ENCODE measurements at places on chromosomes 16 and 17.
A peak's percentile ranks its signal among the peaks of the same experiment; 100 is the strongest.

DNA sequence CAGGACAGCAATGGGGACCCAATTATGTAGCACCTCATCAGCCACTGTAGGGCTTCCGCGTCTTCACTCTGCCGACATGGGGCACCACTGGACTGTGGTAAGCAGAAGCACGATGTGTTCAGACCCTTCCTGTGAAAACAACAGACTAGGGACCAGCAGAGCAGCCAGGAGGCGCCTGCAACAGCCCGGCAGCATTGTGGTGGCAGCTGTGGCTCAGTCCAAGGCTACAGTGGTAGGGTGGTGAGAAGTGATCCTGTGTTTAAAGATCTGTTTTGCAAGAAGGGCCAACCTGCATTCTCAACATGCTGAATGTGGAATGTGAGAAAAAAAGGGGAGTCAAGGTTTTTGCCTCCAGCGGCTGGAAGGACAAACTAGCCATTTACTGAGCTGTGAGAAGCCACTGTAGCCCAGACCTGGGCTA is 80.8 kb downstream of the GAS7 start:
- H3K27me3 ChIP-seq, result no peaks in the 10 kb centered on the region
- DNase-seq, result no peak
- H3K4me3 ChIP-seq, result no peak overlapping the region
- H3K27ac ChIP-seq, result peak overlapping the region; percentile 31
- peaks cover 87% of the 10 kb centered on the region for H3K4me1 ChIP-seq
- peaks cover 4% of the 10 kb centered on the region for H3K36me3 ChIP-seq

GRCh38 chr16:15650019-15650697 is at the start of gene NDE1:
TSS of gene NDE1 (plus strand) at chr16:15650245. CDS start at chr16:15664779, 14,534 bp downstream.
- H3K4me1 ChIP-seq, result peaks cover 20% of the 10 kb centered on the region
- H3K27me3 ChIP-seq, result no peaks in the 10 kb centered on the region

GRCh38 chr16:9419161-9419560 is 327.7 kb downstream of the HAPSTR1 start:
- DNase-seq, result no peak
- H3K4me1 ChIP-seq, result no peaks in the 10 kb centered on the region
- peaks cover 26% of the 10 kb centered on the region for H3K27me3 ChIP-seq
- H3K36me3 ChIP-seq, result no peaks in the 10 kb centered on the region
- H3K27ac ChIP-seq, result no peak overlapping the region
- H3K4me3 ChIP-seq, result no peak overlapping the region

DNA sequence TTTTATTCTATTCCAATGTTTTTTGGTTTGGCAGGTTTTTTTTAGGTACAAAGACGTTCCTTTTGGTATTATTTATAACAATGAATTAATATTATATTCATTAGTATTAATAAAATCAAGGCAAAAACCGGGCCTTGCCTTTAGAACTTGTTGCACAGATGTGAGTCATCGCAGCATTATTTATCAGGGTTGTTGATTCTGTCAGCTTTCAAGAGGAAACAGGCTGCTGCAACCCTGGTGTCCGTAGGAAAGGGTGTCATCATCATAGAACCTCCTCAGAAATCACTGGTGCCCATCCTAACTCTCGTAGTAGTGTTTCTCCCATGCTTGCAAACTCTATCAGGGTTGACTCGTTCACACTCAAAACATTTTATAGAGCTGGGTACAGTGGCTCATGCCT is 10.2 kb upstream of the LRRC37B start:
- no peak overlapping the region for H3K27ac ChIP-seq
- peaks cover 16% of the 10 kb centered on the region for H3K36me3 ChIP-seq
- no peak for DNase-seq
- H3K27me3 ChIP-seq, result no peaks in the 10 kb centered on the region

DNA sequence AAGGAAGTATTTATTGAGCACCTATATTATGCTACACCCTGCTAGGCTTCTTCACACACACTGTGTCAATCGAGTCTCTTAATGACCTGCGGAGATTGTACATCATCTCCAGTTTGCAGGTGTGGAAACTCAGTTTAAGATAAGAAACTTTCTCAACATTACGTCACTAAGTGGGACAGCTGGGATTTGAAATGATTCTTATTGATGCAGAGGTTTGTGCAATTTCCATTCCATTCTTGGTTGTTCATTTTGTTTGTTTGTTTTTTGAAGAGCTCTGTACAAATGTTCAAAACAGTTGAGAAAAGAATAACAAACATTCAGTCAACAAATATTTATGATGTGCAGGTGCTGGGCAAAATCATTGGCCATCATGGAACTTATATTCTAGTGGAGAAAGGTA is 84.8 kb downstream of the MAP2K6 start:
- no peak overlapping the region for H3K27ac ChIP-seq
- no peak for DNase-seq
- H3K27me3 ChIP-seq, result no peaks in the 10 kb centered on the region

GRCh38 chr17:50841277-50841948 is 6.0 kb downstream of the WFIKKN2 start:
- no peak overlapping the region for H3K4me3 ChIP-seq
- H3K27me3 ChIP-seq, result no peaks in the 10 kb centered on the region
- H3K27ac ChIP-seq, result peak overlapping the region; percentile 44
